Stimulated activated CD8-positive, alpha-beta memory T cell treated with anti-CD3 and anti-CD28 coated beads, Interleukin-4, amount 100 ng/mL, for 4 hours (primary cell): ENCODE measurements at places on chromosomes 1 and 21.
A peak's percentile ranks its signal among the peaks of the same experiment; 100 is the strongest.

GRCh38 chr21:31667639-31668038 is 8.1 kb downstream of the SOD1 start:
- DNase-seq, result no peak

GRCh38 chr1:116139592-116140134 is 28.5 kb downstream of the MAB21L3 start:
- DNase-seq, result no peak

GRCh38 chr1:59481881-59482505 is 185.1 kb downstream of the FGGY start:
- no peak for DNase-seq

- DNase-seq, result no peak
Measured at GRCh38 chr1:93344886-93345632, 648 bp upstream of the DR1 start.

DNA sequence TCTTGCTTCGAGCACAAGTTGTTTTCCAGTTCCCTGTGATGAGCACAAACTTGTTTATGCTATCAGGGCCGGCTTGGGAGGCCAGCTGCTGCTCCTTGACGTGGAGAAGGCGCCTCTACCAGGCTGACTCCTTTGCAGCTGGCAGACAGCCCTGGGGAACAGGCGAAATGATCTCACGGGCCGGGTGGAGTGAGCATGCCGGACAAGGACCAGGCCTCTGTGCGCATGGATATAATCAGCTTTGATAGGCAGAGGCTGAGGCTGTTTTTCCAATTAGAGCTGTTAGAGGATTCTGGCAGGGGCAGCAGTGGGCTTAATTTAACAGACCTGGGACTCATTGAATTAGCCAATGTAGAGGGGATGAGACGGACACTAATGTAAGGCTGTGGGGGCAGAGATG is 38.9 kb downstream of the FAM163A start:
- no peak for DNase-seq

DNA sequence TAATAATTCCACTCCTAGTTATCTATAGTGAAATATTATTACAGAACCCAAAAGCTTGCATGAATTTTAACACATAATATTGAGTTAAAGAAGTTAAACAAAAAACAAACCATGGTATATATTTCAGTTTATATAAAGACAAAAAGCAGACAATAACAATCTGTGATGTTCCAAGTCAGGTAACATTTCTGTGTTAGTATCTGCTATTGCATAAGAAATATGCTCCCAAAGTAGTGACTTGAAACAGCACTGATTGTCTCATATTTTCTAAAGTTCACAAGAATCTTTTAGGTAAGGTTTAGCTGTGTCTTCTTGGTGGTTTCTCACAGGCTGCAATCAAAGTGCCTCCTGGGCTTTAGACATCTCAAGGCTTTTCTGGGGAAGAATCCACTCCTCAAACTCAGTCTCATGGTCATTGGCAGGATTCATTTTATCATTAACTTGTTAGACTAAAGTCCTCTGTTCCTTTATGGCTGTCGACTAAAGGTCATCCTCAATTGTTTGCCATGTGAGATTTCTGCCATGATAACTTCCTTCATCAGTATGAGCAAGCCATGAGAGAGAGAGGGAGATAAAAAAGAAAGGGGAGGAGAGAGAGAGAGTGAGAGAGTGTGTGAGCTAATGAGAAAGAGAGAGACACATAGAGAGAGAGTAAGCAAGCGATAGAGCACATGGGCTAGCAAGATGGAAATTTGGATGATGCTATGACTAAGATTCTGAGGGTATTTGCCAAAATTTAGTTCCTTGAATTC is 19.9 kb downstream of the GBP1 start:
- DNase-seq, result no peak

DNA sequence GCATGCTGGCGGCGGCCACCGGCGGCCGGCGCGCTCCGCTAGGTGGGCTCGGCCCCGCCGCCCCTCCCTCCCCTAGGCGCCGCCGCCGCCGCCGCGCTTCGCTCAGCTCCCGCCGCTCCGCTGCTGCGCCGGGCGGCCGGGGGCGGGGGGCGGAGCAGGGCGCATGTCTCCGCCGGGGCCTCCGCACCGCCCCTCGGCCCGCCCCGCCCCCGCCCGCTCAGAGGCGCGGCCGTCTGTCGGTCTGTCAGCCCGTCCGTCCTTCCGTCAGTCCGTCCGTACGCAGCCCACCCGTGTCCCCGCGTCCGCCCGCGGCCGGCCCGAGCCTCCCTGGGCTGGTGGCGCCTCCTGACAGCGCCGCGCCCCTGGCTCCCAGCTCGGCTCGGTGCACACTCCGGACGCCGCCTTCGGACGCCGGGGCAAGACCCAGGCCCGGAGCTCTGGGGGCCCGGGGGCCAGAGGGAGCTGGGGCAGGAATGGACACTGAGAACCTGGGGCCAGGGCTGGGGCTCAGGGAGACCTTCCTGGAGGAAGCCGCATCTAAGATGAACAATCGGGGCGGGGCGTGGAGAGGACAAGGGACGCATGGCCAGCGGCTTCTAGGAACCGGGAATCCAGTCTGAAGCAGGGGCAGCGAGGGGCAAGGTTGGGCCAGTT is at the start of gene GPR153:
Gene GPR153, minus strand, starts transcription at position 138 of the 654 bp plus-strand sequence. CDS start 6,193 bp downstream, outside the sequence.
- DNase-seq, result peak; percentile 40

- no peak for DNase-seq
Measured at GRCh38 chr1:19804831-19805251, 5.1 kb upstream of the TMCO4 start.

DNA sequence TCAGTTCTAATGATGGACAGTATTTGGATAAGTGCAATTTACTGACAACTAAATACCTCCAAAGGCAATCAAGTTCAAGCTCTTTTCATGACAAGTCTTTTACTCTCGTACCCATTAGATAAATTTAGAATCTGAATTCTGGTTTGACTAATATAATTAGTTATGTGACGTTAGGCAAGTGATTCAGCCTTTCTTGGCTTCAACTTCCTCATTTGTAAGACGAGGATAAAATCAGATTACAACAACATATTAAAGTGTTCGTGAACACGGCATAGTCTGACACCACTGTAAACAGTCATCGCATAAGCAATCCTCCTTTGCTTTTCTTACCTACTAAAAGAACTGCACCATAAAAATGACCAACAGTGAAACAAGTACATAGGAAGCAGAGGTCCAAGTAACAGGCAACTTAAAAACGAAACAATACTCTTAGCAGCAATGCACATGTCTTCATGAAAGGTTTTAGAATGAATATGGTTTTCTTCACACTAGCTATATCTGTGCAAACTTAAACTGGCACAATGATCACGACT is 25.7 kb downstream of the COA6 start:
- DNase-seq, result no peak

GRCh38 chr1:202981939-202982338 is 14.9 kb upstream of the CYB5R1 start:
- DNase-seq, result no peak

DNA sequence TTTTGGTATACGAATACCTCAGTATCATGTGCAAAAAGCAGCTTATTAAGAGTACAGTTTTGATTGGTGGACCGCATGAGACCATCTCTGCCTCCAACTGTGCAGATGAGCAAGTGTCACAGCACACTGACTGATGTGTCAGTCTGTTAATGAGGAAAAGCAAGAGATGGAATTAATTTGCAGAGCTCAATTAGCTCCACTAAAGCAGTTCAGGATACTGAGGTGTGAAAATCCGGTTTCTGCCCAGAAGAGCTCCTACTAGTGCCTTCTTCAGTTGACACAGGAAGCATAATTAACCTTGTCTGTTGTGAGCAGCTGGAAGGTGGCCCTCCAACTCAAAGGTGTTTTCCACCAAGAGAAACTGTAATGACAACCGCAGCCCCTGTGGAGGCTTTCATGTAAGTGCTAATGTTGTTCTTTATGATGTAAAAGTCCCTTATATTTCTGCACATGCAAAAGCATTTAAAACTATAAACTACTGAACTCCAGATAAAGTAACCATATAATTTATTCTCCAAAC is 44.3 kb downstream of the PCNX2 start:
- DNase-seq, result no peak

DNA sequence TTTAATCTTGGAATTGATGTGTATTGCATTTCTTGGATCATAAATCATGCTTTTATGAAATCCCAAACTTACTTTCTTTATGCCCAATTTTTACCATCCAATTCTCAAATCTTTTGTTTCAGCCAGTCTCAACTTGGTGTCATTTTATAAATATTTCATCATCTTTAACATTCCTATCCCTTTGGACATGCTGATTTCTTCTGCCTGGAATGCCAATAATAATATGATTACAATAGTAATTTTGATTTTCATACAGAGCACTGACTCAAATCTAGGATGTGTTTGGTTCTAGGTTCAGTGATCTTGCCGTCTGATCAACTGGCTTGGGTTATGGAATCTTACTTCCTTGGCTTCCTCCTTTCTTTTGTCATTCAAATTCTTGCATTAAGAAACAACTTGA is 12.8 kb downstream of the RRP15 start:
- DNase-seq, result no peak
